ENCODE measurements at places on chromosomes 6 and 20. TPM values are rescaled to one million over a fixed set of nuclear protein-coding genes. Genes with fewer than 3 reads are reported as not detected.

The CAGE1 gene
- 0.07 TPM for total RNA-seq

The UBE2V1 gene
- total RNA-seq, result 43.2 TPM

The HSF2 gene
- total RNA-seq, result 16.3 TPM

The CCDC170 gene
- 0.46 TPM for total RNA-seq

The TFEB gene
- 6.5 TPM for total RNA-seq

The RUNX2 gene
- 3.1 TPM for total RNA-seq

The KHDC1L gene
- total RNA-seq, result not detected
